ENCODE measurements at places on chromosomes 5 and 9.
A peak's percentile ranks its signal among the peaks of the same experiment; 100 is the strongest.

GRCh38 chr5:180197016-180197702, 11.9 kb downstream of the RASGEF1C start:
- no peak for DNase-seq

DNA sequence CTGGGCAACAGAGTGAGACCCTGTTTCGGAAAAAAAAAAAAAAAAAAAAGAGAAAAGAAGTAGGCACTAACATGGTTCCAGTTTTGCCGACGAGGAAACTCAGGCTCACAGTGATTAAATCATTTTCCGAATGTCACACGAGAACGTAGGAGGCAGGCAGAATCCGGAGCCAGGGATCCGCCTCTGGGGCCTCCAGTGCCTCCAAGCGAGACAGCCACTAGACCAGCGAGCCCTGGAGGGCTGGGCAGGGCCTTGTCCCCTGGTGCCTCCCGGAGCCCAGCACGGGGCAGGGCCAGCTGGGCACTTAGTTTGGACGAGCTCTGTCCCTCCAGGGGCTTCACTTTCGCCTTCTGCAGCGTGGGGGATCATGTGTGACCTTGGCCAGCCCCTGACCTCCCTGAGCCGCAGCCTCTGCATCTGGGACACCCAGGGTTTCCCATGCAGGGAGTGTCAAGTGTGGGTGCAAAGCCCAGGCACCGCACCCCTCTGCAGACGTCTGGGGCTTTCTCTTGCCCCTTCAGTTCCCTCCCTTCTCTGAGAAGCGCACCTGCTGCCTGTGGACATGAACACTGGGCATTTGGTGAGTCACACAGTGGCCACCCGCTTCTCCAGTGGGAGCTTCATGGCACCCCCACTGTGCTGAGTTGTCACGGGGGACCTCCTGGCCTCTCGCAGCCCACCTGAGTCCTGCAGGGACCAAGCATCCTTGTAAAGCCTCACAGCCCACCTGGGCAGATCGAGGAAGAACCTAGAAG, 80.3 kb downstream of the RXRA start:
- peak; percentile 34 for DNase-seq

DNA sequence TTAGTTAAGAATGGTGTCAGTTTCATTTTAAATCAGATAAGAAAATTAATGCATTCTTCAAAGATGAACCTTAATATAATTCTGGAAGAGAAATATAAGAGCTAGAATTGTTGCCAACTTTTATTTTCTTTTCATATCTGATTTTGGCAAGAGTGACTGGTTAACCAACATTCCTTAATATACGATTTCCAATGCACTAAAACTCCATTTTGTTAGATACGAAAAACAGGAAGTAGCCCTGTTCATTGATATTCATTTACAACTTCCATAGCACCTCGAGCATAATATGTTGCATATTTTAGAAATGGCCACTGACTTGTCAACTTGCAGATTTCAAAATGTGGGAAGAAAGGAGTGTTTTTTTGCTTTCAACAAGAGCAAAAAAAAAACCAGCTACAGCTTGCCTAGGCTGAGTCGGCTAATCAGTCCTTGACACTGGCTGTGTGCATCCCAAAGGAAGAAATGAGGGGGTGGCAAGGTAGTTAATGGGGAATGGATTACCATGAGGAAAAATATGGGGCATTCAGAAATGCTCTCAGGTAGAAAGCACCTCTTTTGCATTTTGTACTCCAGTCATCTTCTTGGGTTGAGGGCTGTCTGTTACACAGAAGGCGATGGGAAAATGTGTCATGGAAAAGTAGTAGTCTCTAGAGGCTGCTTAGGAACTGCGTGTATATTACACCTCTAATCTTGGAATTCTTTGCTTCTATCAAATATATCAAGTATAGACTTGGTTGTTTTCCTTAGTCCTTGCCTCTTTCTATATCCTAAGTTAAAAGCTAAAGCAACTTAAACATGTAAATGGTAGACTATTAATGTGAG, 3.9 kb downstream of the MAP3K1 start:
- no peak for DNase-seq

GRCh38 chr5:119367502-119368237, 11.9 kb downstream of the TNFAIP8 start:
- no peak for DNase-seq

- DNase-seq = no peak
These were observed 209.2 kb upstream of the CD180 start for GRCh38 chr5:67405755-67406154.

- no peak for DNase-seq
These were observed 34.5 kb upstream of the MED10 start for GRCh38 chr5:6412811-6413210.

- no peak for DNase-seq
These were observed 220.0 kb downstream of the MARCHF11 start for GRCh38 chr5:15959370-15960164.

DNA sequence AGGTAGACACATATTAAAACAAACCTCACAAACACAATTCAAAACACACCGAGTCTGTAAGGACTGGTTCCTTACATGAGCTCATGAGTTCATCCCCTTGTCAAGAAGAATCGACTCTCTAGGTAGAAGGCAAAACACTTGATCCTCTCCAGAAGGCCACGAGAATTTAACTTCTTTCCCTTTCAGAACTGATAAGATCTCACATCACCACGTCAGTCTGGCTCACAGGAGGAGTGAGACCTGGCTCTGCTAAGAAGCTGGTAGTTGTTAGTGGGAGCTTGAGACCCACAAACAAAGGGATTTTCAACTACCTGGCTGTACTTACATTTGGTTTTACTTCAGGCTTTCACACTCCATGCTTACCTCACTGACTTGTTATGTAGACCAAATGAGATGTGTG, 459.2 kb downstream of the ARHGEF28 start:
- no peak for DNase-seq

Measured in nephron progenitor cell (in vitro differentiated cells).